Glutamatergic neuron (in vitro differentiated cells): ENCODE measurements at places on chromosomes 6 and 20.

DNA sequence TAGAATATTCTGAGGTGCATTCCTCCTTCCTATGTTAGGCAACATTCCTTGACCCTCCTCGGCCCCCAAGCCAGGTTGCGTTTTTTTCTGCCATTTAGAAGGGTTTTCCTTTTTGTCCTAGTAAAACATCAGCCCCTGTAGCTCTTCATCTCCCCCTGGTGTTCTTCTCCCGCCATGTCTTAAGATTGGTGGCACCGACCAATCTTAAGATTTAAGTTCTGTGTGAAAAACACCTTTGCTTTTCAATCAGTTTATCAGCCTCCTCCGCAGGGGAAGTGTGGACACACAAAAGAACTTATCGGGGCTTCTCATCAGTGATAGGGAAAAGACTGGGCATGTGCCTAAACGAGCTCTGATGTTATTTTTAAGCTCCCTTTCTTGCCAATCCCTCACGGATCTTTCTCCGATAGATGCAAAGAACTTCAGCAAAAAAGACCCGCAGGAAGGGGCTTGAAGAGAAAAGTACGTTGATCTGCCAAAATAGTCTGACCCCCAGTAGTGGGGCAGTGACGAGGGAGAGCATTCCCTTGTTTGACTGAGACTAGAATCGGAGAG is 719 bp upstream of the EDN1 start:
- DNase-seq, result peak; percentile 64

DNA sequence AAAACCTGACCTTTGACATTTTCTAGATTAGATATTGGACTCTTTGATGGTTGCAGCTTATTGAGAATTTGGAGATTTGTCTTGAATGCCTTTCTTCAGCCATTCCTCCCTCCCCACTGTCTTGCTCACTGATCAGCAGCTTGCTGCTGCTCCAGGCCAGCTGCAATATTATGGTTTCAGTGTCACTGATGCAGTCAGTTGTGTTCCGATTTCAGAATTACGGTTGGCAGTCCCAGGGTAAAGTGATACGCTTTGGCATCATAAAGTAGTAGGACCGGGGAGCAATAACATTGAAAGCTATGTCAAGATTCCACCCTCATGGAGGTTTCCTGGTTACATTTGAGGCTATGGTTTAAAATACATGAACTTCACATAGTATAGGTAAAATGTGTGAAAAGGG is 152.6 kb downstream of the BCKDHB start:
- DNase-seq, result no peak

- DNase-seq, result no peak
Measured at GRCh38 chr6:3759646-3760232, 8.2 kb upstream of the PXDC1 start.

- DNase-seq, result no peak
Measured at GRCh38 chr6:26576407-26576843, 20.3 kb upstream of the ABT1 start.

DNA sequence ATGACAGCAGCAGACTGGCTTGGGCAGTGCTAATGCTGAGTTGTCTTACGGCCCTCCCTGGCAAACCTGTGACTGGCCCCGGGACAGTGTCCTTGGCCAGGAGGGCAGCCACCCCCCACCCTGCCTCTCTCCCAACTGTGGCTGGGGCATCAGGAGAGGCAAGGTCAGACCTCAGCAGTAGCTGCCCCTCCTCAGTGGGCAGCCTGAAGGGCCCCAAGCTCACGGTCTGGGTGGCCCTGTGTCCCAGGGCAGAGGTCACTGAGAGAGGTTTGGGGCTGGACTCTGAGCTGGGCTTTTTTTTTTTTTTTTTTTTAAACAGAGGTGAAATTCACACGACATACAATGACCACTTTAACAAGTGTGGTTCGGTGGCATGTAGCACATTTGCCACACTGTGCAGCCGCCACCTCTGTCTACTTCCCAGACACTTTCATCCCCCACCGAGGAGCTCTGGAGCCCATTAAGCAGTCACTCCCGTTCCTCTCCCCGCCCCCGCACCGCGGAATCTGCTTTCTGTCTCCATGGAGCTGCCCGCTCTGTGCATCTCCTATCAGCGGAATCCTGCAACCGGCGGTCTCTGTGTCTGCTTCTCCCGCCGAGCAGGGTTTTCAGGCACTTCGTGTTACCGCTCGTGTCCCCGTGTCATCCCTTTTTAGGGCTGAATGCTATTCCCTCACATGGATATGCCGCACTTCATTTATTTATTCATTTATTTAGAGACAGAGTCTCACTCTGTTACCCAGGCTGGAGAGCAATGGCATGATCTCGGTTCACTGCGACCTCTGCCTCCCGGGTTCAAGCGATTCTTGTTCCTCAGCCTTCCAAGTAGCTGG is 67.9 kb upstream of the GATA5 start:
- DNase-seq, result no peak

DNA sequence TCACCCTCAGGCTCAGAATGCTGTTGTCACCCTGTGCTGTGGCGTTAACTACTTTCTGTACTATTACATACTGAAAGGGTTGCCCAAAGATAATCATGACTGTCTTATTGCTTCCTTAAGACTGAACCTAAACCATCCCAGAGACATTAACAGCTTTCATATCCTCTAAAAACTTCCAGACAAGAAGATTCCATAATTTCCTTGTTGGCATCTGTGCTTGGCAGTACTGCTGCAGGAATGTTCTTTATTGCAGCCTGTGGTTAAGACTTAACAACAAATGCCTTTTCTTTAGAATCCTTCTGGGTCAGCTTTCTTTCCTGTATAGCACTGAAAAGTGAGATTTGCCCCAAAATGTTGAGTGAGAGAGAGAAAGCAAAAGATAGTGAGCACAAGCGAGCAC is 109.7 kb downstream of the GJA10 start:
- no peak for DNase-seq
